ENCODE measurements at places on chromosomes 4 and X.

DNA sequence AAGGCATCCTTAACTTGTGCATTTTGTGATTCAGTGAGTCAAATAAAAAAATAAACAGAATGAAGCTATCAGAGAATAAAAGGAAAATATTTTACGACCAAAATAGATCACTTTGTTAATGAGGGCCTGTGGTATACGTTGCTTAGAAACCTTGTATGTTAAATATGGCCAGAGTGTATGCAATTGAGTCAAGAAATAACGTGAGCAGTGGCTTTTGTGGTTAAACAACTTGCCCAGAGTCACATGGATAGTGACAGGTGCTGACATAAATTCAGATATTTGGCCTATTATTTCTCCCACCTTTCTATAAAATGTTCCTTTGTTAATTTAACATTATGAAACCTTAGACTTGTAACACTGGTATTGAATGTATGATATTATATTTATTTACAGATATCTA, 393.4 kb downstream of the PABPC4L start:
- no peak for DNase-seq

DNA sequence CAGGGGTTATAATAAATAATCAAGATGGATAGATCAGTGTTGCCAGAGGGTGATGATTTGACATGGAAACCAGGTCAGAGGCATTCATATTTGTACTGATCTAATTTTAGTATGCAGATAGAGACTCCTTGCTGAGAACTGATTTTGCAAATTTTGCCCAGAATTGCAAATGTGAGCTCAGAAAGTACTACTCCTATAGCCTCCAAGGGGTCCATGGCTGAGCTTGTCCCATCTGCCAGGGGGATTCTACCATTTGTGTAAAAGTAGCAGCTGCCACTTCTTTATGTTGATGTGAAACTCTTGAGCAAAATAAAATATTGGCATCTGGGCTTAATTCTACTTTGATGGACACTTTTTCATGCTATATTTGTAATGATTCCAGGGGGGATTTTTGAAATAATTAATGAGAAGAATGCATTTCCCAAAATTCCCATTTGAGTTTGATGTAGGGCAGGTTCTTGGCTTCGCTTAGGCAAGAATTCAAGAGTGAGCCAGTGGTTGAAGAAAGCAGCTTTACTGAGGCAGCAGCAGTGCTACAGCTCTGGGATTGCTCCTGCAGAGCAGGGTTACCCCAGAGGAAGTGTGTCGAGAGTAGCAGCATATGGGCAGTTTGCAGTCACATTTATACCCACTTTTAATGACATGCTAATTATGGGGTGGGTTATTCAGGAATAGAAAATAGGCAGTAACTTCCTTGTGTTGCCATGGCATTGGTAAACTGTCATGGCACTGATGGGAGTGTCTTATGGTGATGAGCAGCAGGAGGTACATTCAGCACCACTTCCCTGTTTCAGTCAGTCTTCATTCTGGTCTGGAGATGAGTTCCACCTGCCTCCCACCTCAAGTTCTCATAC, 38.7 kb upstream of the DCLK2 start:
- no peak for DNase-seq

GRCh38 chr4:148574502-148574901, 132.3 kb upstream of the NR3C2 start:
- DNase-seq = no peak

- no peak for DNase-seq
Measured at GRCh38 chr4:180683186-180683585, 1560.0 kb upstream of the TENM3 start.

DNA sequence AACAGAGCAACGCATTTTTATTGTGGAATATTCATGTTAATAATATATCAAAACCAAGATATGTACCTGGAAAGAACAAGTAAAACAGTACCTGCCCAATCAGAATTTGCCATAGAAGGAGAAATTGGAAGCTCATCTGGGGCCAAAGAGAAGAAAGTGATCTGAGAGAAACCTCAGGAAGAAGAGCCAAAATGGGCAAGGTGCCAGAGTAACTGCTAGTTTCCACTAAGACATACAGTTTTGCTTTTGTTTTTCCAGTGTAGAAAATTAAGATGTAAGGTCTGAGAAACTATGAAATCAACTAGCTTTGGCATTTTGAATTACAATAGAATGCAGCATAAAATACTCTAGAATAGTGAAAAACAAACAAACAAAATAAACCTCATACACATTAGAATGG, 2201.2 kb downstream of the ARAP2 start:
- DNase-seq = no peak

DNA sequence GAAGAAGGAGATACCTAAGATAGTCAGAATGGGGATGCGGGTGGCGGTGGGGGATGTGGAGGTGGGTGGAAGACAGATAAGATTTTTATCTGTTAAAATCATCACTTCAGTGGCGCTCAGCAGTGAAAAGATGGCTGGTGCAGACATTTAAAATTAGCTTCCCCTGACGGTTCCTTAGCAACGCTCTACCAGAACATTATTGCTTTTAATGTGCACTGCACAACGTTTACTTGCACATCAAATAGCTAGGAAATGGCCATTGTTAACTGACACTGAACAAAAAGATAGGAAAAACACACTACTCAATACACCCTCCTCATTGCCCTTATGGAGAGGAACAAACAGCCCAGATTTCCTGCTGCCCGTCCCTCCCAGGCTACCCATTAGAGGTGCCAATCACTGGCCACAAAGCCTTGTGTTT, 61.0 kb upstream of the FTHL17 start:
- no peak for DNase-seq

- no peak for DNase-seq
Measured at GRCh38 chr4:105145903-105146275, 787 bp upstream of the TET2 start.

GRCh38 chrX:11786862-11787261, 28.8 kb downstream of the MSL3 start:
- no peak for DNase-seq

GRCh38 chr4:123444290-123444731, 47.7 kb downstream of the SPRY1 start:
- no peak for DNase-seq

DNA sequence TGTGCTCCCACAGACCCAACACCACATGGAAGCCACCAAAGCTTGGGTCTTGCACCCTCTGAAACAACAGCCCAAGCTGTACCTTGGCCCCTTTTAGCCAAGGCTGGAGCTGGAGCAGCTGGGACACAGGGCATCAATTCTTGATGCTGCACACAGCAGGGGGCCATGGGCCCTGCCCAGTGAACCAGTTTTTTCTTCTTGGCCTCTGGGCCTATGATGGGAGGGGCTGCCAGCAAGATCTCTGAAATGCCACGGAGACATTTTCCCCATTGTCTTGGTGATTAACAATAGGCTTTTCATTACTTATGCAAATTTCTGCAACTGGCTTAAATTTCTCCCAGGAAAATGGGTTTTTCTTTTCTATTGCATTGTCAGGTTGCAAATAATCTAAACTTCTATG, 49.0 kb downstream of the SPANXA2 start:
- DNase-seq = no peak

GRCh38 chr4:125719987-125720386, 405.2 kb downstream of the FAT4 start:
- DNase-seq = no peak

- no peak for DNase-seq
Measured at GRCh38 chrX:72107320-72107719, 24.4 kb downstream of the RTL5 start.

DNA sequence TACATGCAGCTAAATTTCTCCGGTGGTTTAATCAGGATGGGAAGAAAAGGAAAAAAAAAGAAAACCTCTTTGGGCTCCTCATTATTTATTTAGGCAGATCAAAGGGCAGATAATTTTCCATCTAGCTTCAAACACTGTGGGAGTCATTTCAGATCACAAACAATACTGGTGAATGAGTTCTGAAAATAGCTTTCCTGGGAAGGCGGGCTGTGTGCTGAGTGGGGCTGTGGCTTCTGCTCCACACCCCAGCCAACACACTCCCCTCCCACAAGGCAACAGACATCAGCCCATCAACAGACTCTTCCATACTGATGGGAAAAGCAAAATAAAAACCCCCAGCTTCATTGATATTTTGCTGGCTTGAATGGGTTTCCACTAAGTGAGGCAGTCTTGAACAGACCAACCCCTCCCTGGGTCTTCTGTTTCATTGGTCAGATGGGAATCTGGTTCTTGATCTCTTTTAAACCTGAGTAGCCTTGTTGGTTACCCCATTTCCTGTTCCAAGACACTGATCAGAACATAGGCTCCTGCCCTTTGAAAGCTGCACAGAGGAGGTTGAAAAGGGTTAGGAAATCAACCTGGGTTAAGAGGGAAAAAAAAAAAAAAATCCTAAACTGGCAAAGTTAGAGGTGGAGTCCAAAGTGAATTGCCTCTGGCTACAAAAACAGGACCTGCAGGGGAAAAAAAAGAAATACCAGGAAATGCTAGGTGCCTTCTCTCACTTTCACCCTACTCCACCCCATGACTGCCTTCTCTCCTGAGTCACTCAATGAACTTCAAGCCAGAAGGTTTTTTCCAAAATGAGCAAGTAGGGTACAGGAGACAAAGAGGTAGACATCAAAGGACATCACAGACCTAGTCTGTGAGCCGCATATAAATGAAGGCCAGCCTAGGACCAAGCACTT, 20.0 kb downstream of the AMOT start:
- DNase-seq = no peak

- no peak for DNase-seq
Measured at GRCh38 chr4:137267024-137267423, 265.3 kb downstream of the PCDH18 start.

DNA sequence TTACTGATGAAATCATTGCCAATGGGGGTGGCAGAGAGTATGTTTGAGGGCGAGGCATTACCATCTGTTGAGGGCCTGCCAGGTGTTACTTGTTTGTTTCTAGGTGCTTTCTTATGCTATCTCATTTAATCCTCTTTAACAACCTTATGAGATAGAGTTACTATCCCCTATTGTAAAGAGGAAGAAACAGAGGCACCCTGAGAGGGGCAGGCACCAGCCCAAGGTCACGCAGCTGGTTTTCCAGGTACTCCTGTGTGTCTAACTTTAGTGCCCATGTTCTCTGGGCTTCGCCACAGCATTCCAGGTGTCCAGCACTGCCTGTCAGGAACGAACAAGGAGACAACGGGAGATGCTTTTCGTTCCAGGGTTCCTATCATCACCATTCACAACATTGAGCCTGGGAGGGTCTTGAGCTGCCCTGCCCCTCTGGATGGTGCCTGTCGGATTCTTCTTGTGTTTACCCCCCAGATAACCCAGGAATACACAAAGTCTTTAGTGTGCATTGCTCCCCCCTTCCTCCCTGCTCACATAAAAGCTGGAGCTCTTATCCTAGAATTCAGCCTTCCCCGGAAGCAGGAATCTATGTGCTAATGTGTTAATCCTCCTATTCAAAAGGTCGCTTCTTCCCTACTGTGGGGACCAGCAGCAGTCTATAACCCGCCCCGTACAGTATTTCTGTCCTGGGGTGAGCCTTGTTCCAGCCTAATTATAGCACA, 24.9 kb upstream of the GPC4 start:
- DNase-seq = no peak

- DNase-seq = no peak
Measured at GRCh38 chrX:26586570-26586969, 370.6 kb downstream of the MAGEB5 start.

GRCh38 chr4:4492161-4492847, 49.5 kb downstream of the STX18 start:
- no peak for DNase-seq

- DNase-seq = no peak
Measured at GRCh38 chrX:37781081-37781480, 1.2 kb downstream of the CYBB start.

GRCh38 chr4:168717847-168718246, 221.0 kb downstream of the PALLD start:
- no peak for DNase-seq

DNA sequence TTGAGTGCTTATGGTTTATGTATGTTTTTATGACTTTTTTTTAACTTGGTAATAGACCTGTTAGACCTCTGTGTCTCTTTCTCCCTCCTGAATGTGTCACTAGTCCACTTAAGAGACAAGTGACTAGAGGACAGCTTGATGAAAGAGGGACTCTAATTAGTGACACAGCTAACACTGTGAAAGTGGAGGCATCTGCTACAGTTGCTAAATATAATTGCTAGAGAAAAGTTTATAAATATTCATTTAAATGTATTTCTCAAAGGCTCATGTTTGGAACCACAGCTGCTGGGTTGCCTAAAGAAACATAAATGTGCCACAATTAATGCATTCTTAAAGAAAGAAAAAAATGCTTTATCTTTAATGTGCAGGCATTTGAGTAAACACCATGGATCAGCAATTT, 176.4 kb downstream of the FRMPD4 start:
- no peak for DNase-seq
